ENCODE measurements at places on chromosomes 2 and 18. TPM values are rescaled to one million over a fixed set of nuclear protein-coding genes. Genes with fewer than 3 reads are reported as not detected.

DHRS9 gene
- 117 TPM for total RNA-seq

GRCh38 chr18:3584266-3584861, 134.4 kb downstream of the TGIF1 start:
- no peak for DNase-seq
- H3K4me1 ChIP-seq = no peaks in the 10 kb centered on the region
- peak overlapping the region; percentile 55 for H3K27ac ChIP-seq
- no peak overlapping the region for H3K4me3 ChIP-seq

DNA sequence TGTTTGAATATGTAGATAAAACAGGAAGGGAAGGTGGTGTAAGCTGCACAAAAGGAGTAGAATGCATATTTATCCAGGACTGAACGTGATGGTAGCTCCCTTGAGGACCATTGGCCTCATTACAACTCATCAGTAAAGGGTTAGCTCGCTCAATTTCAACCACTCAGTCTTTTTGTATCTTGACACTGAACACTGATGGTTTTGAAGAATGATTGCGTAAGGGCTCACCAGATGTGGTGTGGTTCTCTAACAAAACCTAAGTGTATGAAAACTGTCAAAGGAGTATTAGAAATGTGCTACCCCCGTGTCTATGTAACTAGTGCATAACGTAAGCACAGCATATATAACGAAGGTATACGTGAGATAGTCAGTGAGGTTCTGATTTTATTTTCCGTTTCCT, 272.4 kb upstream of the THSD7B start:
- H3K27me3 ChIP-seq = no peaks in the 10 kb centered on the region
- H3K36me3 ChIP-seq = no peaks in the 10 kb centered on the region
- no peak overlapping the region for H3K4me3 ChIP-seq
- no peak overlapping the region for H3K27ac ChIP-seq
- no peaks in the 10 kb centered on the region for H3K4me1 ChIP-seq

- H3K4me3 ChIP-seq = no peak overlapping the region
- no peak overlapping the region for H3K27ac ChIP-seq
- no peak for DNase-seq
- H3K36me3 ChIP-seq = no peaks in the 10 kb centered on the region
- no peaks in the 10 kb centered on the region for H3K4me1 ChIP-seq
Measured at GRCh38 chr2:214676421-214677089, 132.9 kb downstream of the BARD1 start.

- peaks cover 80% of the 10 kb centered on the region for H3K4me1 ChIP-seq
- H3K27me3 ChIP-seq = no peaks in the 10 kb centered on the region
- peak overlapping the region; percentile 88 for H3K27ac ChIP-seq
- H3K4me3 ChIP-seq = peak overlapping the region; percentile 51
- H3K36me3 ChIP-seq = no peaks in the 10 kb centered on the region
Measured at GRCh38 chr18:58863539-58864145, 1.0 kb upstream of the ZNF532 start.

Measured in transverse colon (tissue), 4 donors.